ENCODE measurements at places on chromosomes 6 and 20. TPM values are rescaled to one million over a fixed set of nuclear protein-coding genes. Genes with fewer than 3 reads are reported as not detected.

Gene CCN6
- not detected for total RNA-seq

Gene BMP2
- total RNA-seq: 24.3 TPM

Gene ATP6V1G2
- 0.43 TPM for total RNA-seq

Gene CFAP61
- total RNA-seq: not detected

Gene FAM209B
- total RNA-seq: not detected

Gene PPIL6
- not detected for total RNA-seq

Gene GNMT
- not detected for total RNA-seq

Gene WFDC5
- not detected for total RNA-seq

Gene ZNF322
- 22.5 TPM for total RNA-seq

Gene GOPC
- total RNA-seq: 29.6 TPM

Gene TRIM10
- 1.4 TPM for total RNA-seq

Gene MYCT1
- total RNA-seq: not detected

Gene PSORS1C1
- 0.75 TPM for total RNA-seq

Gene ARMH2
- total RNA-seq: not detected

Gene PTCHD4
- total RNA-seq: not detected

Gene SLC32A1
- total RNA-seq: not detected

Gene WFDC6
- not detected for total RNA-seq

Gene ZC2HC1B
- total RNA-seq: not detected

Gene PACSIN1
- total RNA-seq: 3.4 TPM

Gene MRAP2
- total RNA-seq: 1.8 TPM

Gene LRRN4
- 17.9 TPM for total RNA-seq

Gene SAMD3
- 1.7 TPM for total RNA-seq

Gene CCM2L
- 0.16 TPM for total RNA-seq

Gene PEX3
- 46.6 TPM for total RNA-seq

Gene MPIG6B
- not detected for total RNA-seq

Gene PHF3
- 48.3 TPM for total RNA-seq

Gene GSTA4
- total RNA-seq: 30.3 TPM

Gene BPI
- not detected for total RNA-seq

Gene BCAS1
- total RNA-seq: 2.0 TPM

Gene HAO1
- total RNA-seq: not detected

Gene KATNA1
- 16.7 TPM for total RNA-seq

Gene HLA-DMA
- 2.1 TPM for total RNA-seq

Gene RIPPLY2
- total RNA-seq: not detected

Gene STMN3
- total RNA-seq: 27.9 TPM

Gene FAM217A
- total RNA-seq: not detected

Gene OR12D2
- not detected for total RNA-seq

Gene MAPK13
- total RNA-seq: 47.3 TPM

Gene MYLK4
- 0.75 TPM for total RNA-seq

Gene FUT9
- 0.12 TPM for total RNA-seq

Gene TFAP2D
- total RNA-seq: not detected

Gene ADGB
- not detected for total RNA-seq

Gene C6orf120
- 24.9 TPM for total RNA-seq

Gene FOXF2
- total RNA-seq: 0.88 TPM

Gene LAMA2
- total RNA-seq: 0.02 TPM

Gene FITM2
- total RNA-seq: 13.9 TPM

Gene COL19A1
- total RNA-seq: not detected

Gene SAMD10
- 13.4 TPM for total RNA-seq

Gene PRDM13
- 0.44 TPM for total RNA-seq

Gene SIRPD
- total RNA-seq: not detected

Gene MAK
- 0.16 TPM for total RNA-seq

Gene DAAM2
- total RNA-seq: not detected

Gene SLC2A10
- 4.2 TPM for total RNA-seq

Gene NKAIN2
- total RNA-seq: not detected

Gene DACT2
- 21.1 TPM for total RNA-seq

Gene SSTR4
- total RNA-seq: not detected

Gene MDFI
- not detected for total RNA-seq

Gene C6orf163
- 3.3 TPM for total RNA-seq

Gene OPN5
- not detected for total RNA-seq

Gene ALDH8A1
- 0.21 TPM for total RNA-seq
